ENCODE measurements at places on chromosomes 16 and 17.

- DNase-seq = no peak
Measured at GRCh38 chr16:1773703-1774447, 941 bp upstream of the MRPS34 start.

GRCh38 chr17:8408371-8408770, 10.7 kb upstream of the RNF222 start:
- no peak for DNase-seq

GRCh38 chr16:51853586-51853985, 693.4 kb downstream of the TOX3 start:
- no peak for DNase-seq

- DNase-seq = peak; percentile 42
Measured at GRCh38 chr17:17119533-17119932, 77.3 kb downstream of the MPRIP start.

- DNase-seq = no peak
Measured at GRCh38 chr17:8894202-8894671, 26.8 kb upstream of the PIK3R6 start.

DNA sequence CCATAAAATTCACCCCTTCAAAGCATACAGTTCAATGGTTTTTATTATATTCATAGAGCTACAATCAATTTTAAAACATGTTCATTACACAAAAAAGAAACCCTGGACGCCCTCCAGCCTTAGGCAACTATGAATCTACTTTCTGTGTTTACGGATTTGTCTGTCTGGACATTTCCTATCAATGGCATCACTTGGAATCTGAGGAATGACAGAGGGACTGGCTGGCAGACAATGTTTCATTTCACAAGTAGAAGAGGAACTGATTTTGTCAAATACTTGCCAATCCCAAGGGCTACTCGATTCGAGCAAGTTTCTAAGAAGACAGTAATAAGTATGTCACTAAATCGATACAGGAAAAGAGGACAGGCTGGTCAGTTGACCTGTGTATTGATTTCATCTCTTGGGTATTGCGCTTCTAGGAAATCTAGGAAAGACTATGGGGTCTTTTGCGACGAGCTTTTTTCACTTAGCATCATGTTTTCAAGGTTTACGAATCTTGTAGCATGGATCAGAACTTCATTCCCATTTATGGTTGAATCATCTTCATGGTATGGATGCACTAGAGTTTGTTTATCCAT, 56.6 kb downstream of the RGS9 start:
- no peak for DNase-seq

GRCh38 chr17:35044181-35044580, 19.3 kb downstream of the RFFL start:
- DNase-seq = no peak

- DNase-seq = peak; percentile 73
Measured at GRCh38 chr16:83967838-83968305, at the start of gene NECAB2. Gene NECAB2 (plus strand): TSS chr16:83968244. CDS start chr16:83968649, 405 bp downstream.

DNA sequence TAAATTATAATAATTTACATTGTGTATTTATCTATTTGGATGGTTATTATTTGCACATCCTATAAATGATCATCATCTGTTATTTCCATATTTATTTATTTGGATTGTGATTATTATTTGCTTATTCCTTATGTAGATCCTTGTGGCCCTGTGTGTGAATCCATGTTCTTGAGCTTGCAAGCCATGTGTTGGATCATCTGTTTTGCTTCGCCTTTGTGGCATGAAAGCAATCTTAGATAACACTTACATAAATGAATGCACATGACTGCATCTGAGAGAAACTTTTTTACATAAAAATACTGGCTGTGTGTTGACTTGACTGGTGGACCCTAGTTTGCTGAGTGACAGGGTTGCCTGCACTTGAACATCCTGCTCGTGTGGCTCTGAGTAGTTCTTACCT, 1024.5 kb upstream of the RBFOX1 start:
- DNase-seq = no peak

- no peak for DNase-seq
Measured at GRCh38 chr17:10177131-10177912, 21.1 kb downstream of the GAS7 start.
